IMR-90 (cell line): ENCODE measurements at places on chromosomes 16 and 17. TPM values are rescaled to one million over a fixed set of nuclear protein-coding genes. Genes with fewer than 3 reads are reported as not detected.

- no peak for DNase-seq
These were observed 27.7 kb upstream of the RASD1 start for GRCh38 chr17:17523731-17524490.

DNA sequence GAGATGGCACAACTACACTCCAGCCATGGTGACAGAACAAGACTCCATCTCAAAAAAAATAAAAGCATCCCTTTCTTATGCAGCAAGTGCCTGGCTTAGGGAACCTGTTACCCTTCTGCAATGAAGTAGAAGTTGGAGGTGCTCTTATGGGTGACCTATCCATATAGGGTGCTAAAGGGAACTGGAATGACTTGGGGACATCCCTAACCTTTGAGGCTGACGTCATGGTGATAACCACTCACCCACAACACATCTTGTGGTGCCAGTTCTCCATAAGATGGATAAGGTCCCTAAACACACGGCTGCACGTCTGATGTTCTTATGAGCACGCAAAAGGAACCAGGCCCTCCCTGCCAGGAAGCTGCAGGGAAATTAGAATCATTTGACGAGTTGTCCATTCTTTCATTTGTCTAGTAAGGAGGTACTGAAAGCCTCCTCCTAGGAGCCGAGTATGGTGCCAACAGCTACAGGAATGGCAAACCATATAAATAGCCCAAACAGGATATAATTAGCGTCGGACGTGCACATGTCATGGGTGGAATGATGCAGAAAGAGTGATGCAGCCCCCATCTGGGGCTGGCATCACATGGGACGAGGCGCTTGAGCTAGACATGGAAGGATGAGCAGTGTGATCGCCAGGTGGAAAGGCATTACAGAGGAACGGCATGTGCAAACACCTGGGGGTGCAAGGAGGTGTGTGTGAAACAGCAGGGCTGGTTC, 52.5 kb downstream of the ARHGAP27 start:
- DNase-seq, result no peak

GRCh38 chr16:4515611-4516233, 22.9 kb downstream of the CDIP1 start:
- no peak for DNase-seq

GRCh38 chr16:30147843-30148510, 25.0 kb upstream of the MAPK3 start:
- no peak for DNase-seq

DNA sequence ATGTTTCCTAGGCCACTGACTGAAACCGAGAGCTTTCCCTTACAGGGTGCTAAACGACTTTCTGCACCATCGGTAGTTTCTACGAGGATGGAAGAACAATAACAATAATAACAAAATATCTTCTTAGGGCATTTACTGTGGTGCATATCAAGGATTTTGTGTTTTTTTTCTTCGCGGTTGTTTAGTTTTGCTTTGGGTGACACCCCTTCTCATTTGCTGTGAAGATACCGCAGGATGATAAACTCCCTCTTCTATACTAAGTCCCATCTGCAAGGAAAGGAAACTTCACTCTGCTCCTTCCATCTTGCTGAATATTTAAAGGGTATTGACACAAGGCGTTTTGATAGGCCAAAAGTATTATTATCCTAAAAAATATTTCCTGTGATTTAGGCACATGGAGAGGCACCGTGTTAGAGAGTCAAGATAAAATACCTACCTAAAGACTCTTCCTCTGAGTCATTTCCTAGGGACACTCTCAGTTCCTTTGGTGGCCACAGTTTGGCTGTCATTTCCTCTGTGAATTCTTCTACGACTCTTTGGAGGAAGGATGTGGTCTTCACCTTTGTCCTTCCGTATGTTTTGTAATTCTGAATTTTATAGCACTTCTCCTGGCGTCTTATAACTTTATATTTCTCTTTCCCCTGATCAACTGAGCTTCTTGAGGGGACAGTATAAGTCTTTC, 318.8 kb downstream of the CDH13 start:
- no peak for DNase-seq

KRTAP2-3 gene
- polyA plus RNA-seq, result 35.2 and 35.6 TPM in 2 replicates

SOST gene
- polyA plus RNA-seq, result not detected in 2 replicates

TBC1D3C gene
- polyA plus RNA-seq, result 0.04 TPM in 1 of 2 replicates, not detected in the other
